ENCODE measurements at places on chromosomes 11 and 22. TPM values are rescaled to one million over a fixed set of nuclear protein-coding genes. Genes with fewer than 3 reads are reported as not detected.

POU2AF2 gene
- total RNA-seq, result not detected

DNA sequence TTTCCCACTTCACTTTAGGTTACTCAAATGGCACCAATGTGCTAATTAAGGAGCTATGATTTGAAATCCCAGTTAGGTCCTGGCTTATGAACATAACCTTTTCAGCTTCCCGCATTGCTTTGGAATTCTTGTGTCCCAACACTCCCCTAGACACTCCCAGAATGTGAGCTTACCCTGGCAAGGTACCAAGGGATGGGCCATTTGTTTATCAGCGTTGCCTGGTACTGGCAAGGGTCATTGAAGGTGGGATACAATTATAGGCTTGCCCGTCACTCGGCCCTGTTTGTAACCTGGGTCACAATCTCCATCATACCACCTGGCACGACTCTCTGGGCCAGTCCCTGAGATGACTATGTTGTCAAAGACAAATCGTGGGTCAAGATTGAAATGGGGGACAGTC lies 5.4 kb downstream of the CSRP3 start:
- no peak for DNase-seq

GRCh38 chr11:125378083-125378482 lies 118.0 kb downstream of the FEZ1 start:
- no peak for DNase-seq

- no peak for DNase-seq
Observed at GRCh38 chr11:41289408-41289807, 170.0 kb downstream of the LRRC4C start.

LARGE1 gene
- 7.2 TPM for total RNA-seq

DNA sequence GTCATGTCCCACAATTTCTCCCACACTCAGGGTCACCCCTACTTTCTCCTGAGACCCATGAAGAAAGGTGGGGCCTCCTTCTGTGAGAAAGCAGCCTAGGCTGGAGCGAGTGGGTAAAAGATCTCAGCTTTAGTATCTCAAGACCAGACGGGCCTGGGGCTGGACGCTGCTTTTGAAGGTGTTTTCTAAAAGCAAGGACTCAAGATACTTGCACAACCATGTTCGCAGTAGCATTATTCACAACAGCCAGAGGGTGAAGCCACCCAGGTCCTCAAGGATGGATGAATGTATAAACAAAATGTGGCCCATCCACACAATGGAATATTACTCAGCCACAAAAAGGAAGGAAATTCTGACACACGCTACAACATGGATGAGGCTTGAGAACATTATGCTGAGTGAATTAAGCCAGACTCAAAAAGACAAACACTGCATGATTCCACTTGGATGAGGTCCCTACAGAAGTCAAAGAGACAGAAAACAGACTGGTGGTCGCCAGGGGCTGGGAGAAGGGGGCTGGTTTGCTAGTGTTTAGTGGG lies 10.6 kb downstream of the SHANK2 start:
- DNase-seq, result no peak

DNA sequence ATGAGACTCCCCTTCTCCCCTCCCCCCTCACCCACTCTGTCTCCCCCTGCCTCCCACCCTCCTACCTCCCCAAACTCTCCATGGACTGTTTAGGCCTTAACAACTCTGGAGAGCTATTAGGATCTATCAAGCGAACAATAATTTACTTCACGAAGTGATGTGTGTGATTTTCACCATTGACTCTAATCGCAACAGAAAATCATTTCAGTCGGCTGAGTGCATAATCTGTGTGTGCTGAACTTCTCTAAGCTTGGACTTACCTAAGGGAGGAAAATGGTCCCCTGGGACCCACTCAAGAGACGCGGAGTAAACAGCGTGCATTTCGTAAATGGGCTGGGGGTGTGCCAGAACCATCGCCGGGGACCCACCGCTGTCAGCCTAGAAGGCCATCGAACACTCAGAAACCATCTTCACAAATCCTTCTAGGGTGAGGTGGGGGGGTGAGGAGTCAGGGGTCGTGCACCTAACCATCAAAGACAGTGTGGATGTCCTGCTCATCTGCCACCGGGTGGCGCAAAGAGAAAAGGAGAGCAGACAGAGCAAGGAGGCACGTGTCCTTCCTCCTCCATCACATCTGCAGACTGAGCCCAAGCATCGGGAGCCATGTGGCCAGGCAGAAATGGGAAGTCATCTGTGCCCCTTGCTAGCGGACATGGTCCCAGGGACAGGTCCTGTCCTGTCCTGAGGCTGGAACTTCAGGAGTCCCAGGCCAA lies 62.1 kb upstream of the NUP50 start:
- peak; percentile 74 for DNase-seq

ZNF280B gene
- total RNA-seq, result 0.68 TPM

DNA sequence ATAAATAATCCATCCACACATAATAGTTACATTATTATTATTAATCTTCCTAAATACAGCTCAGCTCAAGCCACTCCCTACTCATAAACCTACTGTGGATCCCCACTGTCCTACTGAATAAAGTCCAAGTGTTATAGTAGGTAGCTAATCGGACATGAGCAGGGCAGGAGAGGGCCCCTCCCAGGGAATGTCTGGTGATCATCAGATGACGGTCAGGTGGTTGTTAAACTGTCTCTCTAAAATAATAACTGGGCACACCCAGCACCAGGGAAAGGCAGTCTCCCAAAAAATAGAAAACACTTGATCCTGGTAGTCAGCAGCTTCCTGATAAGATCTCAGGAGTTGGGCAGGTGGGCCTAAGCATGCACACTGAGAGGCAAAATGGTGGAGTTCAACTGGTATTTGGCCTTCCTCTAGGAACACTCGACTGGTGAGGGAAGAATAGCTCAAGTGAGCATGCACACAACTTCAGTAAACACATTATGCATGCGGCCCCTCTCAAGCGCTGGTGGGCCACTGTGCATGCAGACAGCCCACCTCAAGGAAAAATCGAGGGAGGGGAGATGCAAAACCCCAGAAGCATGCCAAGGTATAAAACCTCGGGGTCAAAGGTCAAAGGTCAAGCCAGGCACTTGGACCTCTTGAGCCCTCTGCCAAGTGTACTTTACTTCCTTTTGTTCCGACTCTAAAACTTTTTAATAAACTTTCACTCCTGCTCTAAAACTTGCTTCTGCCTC lies 65.0 kb downstream of the LRRC32 start:
- no peak for DNase-seq

OR56A1 gene
- total RNA-seq, result 0.14 TPM

DNA sequence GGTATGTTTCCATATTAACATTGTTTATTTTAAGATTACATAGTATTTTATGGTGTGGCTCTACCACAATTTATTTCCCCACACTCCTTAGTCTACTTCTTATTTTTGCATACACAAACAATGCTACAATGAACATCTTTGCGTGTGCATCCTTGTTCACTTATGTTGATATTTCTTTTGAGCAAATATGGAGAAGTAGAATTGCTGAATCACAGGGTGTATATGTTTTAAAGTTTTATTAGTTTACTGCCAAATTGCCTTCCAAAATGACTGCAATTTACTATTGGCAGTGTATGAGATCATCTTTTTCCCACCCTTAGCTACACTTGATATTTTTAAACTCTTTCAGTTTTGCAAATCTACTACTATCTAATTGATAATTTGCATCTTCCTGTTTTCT lies 38.7 kb upstream of the FAR1 start:
- DNase-seq, result no peak

DNA sequence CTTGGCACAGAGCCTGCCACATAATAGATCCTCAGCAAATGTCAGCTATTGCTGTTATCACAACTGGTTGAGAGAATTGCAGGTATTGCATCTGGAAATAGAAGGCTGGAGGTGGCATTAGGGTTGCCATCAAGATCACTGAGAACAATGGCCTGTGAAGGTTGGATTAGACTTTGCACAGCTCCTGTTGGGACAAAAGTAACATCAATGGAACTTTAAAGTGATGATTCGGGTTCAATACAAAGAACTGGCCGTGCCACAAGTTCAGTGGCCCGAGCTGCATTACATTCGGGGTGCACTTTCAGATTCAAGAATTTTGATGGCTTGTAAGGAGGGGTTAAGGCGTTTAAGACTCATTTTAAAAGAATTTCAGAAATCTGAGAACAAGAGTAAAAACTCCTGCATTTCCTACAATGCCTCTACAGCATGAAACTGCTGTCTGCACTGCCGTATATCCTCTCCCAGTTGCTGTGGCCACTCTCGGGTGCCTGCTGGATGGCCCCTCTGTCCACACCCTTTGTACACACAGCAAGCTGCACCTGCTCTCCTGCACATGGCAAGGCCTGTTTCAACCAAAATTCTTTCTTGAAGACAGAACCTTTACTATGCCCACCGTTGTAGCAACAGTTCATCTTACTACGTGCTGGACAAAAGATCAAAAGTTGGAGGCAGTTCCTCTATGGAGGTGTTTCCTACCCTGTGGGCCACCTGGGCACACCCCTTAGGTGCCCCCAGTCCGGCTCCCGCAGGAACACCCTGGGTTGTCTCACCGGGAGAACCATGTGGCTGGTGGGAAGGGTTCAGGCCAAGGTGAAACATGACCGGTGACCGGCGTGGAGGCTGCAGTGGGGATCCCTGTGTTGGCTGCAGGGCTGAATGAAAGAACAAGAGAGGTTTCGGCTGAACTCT lies 17.5 kb upstream of the SHANK2 start:
- DNase-seq, result no peak

- DNase-seq, result peak; percentile 63
Observed at GRCh38 chr11:104136861-104137260, 27.1 kb downstream of the PDGFD start.

DNA sequence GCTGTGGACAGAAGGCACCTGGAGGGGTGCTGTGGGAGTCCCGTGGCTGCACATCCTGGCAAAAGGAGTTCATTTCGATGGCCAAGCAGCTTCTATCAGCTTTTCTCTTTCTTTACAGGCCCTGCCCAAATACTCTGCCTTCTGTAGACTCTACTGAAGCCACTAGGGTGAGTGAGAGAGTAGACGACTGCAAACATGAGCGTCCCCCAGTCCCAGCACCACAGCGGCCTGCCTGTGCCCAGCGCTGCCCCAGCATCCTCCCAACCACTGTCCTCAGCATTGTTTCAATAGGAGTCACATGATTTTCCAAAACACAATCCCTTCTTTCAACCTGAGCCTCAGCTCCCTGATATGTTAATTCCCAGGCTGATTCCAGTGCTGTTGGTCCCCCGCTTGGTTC lies 110.0 kb downstream of the KIRREL3 start:
- no peak for DNase-seq

ASCC2 gene
- 33.5 TPM for total RNA-seq

DNA sequence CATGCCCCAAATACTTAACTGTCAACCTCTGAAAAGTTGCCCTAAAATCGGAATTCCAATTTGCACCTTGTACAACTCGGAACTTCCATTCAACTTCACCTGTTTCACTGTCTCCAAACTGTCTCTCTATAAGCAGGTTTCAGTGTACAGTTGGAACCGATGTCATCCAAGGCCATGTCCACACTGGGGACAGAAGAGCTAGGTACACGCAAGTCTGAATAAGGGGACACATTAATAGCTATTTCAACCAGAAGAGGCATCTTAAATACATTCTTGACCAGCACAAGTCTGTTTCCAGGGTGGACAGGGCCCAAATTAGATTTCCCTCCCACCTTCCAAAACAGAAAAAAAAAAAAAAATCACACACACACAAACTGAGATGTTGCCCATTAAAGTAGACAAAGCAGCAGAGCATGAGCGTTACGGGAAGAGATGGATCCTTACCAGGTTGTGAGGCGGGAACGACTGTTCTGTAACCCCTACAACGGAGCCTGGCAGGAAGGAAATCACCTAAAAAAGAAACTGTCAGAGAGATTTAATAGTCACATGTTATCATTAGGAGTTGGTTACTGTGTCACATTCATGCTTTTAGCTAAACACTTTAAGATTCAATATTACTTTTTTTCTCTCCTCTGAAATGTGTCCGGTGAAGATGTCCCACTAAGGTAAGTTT lies 1.7 kb downstream of the CREBZF start:
- DNase-seq, result peak; percentile 21

ACRV1 gene
- total RNA-seq, result not detected
